Activated CD8-positive, alpha-beta memory T cell treated with anti-CD3 and anti-CD28 coated beads, Interleukin-2, amount 50 U/mL, for 4 hours (primary cell): ENCODE measurements at places on chromosomes 6 and 20.

GRCh38 chr6:134431421-134431859, 113.5 kb upstream of the SGK1 start:
- DNase-seq: no peak

DNA sequence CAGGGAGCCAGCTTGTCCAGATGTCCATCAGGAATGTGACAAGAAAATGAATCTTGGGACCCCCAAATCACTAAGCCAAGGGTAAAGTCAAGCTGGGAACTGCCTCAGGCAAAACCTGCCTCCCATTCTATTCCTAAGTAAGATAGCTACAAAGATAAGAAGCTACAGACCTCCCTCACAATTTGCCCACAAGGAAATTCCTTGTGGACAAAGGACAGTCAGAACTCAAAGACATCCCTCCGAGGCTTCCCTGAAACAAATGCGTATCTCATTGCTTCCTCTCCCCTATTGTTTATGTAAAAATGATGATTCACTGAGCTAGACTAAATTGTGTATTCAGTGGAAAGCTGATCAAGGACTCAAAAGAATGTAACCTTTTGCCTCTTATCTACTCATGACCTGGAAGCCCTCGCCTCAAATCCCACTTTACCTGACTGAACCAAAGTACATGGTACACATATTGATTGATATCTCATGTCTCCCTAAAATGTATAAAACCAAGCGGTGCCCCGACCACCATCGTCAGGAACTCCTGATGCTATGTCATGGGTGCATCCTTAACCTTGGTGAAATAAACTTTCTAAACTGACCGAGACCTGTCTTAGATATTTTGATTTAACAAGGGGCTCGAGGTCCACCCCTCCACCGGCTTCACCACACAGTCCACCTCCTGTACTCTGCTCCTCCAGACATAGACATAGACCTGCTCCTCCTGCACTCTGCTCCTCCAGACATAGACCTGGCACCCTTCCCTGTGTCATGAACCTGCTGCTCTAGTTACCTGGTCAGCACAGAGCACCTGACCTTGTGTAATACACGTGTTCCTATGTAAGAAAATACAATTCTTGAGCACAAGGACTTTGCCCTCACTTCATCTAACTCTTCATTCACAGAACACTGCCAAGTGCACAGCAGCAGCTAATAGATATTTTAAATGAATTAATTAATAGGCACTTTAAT, 81.4 kb downstream of the WDR27 start:
- no peak for DNase-seq

DNA sequence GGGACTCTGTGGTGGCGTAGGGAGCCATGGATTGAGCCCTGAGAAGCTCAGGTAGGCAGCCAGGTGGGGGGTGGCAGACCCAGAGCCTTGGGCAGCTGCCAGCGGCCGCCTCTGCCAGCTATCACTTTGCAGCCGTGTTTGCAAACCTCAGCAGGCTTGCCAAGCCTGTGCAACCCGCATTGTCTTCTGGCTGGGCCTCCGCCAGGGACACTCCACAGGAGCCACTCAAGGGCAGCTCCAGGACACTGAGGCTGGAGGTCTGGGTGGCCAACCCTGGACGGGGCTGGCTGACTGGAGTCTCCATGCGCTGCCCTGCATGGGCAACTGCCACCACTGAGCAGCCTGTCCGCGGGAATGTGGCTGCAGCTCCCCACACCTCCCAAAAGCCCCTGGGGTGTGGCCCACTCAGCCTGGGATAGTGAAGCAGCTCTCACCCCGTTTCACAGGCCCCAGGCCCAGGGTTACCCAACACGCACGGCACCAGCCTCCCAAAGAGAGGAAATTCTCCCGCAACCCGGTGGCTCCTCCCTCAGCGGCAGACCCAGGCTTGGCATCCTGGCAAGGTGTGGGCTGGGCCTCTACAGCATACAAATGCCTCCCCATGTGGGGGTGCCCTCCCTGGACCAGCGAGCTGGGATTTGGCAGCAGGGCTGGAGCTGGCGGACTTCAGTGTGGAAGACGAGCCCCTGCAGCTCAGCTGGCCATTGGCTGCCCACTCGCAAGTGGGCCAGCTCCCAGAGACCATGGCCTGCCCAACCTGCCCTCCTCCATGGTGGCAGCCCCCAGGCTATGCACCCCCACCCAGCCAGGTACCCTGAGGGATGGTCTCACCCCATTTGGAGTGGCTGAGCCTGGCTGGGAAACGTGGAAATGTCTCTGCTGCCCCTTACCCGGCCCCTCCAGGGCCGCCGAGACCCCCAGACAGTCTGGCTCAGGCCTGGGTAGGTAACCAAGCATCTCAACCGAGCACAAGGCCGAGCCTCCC, 2.9 kb downstream of the CHRNA4 start:
- no peak for DNase-seq

DNA sequence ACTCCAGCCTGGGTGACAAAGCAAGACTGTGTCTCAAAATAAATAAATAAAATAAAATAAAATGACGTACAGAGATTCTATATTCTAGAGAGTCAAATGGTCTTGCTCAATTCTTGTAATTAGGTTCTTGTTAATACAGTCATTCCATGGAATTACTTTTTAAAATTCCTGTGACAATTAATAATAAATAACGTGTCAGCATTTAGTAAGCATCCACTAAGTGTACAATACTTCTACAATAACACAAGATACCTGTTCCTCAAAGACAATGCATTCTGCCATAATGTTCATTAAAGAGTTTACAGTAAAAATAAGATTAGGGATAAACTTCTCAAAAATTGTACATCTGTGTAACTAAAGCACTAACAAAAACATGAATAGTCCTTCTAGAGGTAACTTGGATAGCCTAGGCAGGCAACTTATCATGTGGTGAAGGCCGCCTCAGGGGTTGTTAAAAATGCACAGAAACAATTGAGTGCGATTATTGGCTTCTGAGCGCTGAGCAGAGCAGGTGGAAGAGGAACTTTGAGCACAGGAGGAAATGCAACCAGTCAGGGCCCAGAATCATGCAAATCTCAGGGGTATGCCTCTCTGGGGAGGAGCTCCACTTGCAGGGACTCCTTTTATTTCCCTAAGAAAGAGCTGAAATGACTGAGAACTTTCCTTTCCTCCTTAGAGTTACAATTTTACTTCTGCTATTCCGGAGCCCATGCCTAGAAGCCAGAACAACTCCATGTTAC, 37.1 kb downstream of the QRSL1 start:
- DNase-seq: no peak

GRCh38 chr20:34709044-34709830, 5.1 kb downstream of the TP53INP2 start:
- DNase-seq: peak; percentile 75

DNA sequence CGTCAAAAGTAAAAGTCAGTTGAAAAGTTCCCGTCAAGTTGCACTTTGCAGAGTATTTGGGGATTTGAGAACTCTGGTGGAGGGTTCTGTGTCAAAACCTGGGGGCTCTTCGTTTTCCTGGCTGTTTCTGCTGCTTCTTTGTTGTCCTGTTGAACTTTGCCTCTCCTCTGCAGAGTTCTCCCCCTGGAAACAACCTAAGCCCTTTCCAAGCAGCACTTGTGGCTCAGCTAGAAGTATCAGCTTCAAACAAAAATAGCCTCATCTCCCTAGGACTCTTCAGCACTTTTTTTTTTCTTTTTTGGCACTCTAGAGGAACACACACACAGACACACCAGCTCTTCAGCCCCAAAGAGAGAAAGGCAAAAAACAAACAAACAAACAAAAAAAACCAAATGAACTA, at the start of gene TRDN:
Gene TRDN (minus strand): TSS at position 169 of the 400 bp plus-strand sequence. CDS start 175 bp downstream, outside the sequence.
- DNase-seq: no peak

DNA sequence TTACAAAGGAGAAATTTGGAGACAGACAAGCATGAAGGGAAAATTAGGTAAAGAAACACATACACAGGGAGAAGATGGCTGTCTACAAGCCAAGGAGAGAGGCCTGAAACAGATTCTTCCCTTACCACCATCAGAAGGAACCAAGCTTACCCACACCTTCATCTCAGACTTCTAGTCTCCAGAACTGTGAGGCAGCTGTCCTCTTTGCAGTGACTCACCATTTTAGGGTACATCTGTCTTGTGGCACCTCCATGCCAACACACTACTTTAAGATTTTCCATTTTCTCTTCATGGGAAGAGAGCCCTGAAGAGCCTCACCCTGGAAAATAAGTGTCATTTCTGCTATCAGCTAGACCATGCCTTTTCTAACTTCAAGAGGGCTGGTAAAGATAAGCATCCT, 369.3 kb downstream of the FRK start:
- DNase-seq: no peak
